ENCODE measurements at places on chromosomes 3 and 15.

- peak; percentile 21 for DNase-seq
Observed at GRCh38 chr3:119359476-119360326, 65.5 kb downstream of the ARHGAP31 start.

DNA sequence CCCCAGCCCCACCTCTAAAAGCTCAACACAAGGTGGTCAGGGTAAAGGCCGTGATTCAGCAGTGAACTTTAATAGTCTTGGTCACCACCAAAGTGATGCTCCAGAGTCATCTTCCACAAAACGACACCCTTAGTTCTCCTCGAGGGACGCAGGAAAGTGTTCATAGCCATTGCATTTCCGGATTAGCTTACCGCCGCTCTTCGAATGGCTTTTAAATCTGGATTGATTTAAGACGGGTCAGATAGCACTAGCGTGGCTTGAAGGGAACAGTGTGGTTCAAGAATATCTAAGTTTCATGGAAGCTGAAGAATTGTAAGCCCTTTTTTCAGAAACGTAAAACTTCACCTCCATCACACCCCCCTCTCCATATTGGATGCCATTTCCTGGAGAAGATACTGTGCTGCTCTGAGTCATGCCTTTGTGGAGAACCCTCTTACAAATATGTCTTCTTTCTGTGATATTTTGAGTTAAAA is 829 bp downstream of the RNF7 start:
- DNase-seq: peak; percentile 59

DNA sequence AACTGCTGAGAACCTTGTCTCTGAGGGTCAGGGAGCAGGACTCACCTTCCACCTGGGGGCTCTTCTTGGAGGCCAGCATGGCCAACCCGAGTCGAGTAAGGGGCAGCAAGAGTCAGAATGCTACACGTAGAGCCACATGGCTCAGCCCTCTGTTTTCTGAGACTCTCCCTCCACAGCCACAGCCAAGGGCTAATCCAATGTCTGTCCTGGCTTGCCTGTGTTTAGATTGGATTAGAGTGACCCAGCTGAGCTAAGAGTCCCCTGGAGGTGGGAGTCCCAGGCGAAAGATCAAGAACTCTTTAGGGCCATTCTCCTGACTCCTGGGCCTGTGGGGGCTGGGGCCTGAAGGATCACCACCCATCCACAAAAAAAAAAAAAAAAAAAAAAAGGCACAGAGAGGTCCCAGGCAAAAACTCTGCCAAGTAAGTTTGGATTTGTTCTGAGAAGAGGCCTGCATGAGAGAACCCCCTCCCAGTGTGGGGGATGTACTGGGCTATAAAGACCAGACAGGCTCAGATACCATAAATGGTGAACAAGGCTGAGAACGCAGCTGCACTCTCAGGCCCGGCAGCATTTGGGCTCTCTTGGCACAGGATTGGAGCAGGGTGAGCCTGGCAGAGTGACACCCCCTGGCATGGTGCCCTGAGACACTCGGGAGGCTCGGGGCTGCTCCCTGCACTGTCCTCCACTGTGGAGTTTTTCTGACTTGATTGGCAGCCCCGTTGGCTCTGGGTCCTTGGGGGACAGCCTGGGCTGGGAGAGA is 88.0 kb upstream of the OSBPL11 start:
- no peak for DNase-seq

DNA sequence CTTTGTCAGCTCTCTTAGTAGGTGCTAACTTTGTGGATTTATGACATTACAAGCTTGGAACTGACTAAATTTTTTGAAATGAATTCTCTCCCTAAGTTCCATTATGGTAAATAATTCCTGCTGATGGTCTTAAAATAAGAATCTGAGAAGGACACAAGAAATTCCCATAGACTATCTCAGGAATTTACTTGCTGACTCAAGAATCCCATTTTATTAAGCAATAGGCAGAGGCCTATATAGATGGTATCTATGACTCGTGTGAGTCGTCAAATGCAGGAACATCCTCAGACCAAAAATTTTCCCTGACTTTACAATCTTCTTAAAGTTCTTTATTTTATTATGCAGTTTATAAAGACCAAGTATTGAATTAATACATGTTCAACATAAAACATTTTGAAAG is 30.7 kb upstream of the CBLB start:
- DNase-seq: no peak

DNA sequence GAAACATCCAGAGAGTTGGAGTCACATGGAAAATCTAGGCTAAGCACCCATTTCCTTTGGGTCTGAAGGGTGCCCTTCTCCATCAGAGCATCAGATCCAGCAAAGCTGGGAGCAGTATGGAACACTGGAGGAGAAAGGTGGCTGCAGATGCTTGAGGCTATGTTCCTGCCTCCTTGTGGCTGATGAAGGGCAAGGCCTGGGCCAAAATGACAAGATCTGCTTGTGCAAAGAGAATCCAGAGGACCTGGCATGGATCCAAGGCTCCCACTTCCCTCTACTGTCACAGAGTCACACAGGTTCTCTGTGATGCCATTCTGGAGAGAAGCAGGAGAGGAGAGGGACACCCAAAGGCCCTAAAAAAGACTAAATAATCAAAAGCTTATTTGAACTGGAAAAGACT is 9.2 kb upstream of the ATP8B4 start:
- peak; percentile 85 for DNase-seq

- no peak for DNase-seq
Observed at GRCh38 chr3:87996882-87997281, 61.9 kb downstream of the CGGBP1 start.

DNA sequence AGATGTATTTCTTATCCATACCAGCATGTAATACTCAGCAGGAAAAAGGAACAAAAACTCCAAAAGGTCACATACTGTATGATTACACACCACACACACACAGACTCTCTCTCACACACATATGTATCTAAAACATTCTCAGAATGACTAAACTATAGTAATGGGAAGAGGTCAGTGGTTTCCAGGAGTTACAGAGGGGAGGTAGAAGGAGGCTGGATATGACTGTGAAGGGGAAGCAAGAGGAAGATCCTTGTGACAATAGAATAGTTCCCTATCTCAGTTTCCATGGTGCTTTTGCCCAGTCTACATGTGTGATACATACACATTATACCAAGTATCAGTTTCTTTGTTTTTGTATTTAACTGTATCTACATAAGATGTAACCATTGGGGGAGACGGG is 190.1 kb downstream of the IL5RA start:
- no peak for DNase-seq

DNA sequence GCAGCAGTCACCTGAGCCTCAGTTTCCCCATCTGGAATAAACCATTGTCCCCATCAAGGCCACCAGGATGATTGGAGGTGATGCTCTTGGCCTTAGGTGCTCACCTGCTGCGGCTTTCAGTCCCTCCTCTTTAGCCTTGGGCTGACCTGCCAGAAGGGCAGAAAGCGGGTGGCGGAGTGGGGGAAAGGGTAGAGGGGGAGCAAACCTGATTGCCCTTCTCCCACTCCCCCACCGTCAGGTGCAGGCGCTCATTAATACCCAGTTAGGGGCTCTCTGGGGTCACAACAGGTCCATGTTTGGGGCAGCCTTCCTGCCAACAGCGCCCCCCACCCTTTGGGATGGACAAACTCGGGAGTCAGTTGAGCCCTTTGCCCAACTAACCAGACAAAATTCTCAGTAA is 50.5 kb downstream of the GRIP2 start:
- DNase-seq: no peak
